ENCODE measurements at places on chromosomes 13 and 19.

- DNase-seq = no peak
These were observed 27.7 kb downstream of the CRTC1 start for GRCh38 chr19:18710996-18711751.

DNA sequence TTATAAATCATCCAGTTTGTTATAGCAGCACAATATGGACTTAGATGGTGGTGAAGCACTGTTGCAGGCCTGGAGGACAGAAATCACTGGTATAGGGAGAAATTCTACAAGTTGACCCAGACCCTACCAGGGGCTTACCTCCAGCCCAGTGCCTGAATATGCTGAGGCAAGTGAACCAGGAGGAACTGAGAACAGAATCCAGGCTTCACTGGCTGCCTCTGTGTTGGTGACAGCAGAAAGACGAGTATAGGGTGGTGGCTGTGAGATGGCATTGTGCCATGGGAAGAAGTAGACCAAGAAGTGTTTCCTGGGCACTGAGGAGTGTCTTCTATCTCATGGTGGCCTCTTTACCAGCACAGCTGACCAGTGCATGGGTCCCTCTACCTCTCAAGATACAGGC is 15.9 kb upstream of the EID2 start:
- DNase-seq = no peak

DNA sequence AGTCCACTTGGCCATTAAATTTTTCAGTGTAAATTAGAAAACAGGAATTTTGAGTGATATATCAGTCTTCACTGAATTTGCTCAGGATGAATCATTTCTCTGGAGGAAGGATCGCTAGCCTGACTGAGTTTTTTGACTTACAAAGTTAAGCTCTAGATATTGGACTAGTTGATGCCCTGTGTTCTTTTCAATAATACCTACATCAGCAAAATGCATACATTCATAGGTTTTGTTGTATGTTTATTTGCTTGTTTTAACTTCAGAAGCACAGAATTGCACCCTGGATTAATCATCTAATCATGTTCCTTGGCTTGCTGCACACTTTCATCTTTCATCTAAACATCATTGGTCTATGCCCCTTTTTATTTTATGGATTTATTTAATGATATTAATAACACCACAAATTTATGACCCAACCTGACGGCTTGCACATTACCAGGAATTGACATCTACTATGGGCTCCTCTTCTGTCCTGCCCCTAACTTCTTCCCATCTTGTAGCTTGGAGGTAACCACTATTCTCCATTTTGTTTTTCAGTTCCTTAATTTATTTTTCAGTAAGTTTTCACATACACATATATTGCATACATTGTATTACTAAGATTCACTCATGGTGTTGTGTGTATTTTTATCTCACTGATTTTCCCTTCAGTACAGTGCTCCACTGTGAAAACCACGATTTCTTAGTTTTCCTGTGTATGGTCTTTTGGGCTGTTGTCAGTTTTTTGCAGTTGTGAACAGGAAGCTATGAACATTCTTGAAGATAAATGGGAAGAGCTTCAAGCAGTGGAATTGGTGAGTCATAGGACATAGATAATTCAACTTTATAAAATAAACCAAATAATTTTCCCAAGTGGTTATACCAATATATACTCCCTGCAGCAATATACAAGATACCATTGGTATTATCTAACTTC is 23.3 kb downstream of the COMMD6 start:
- DNase-seq = no peak

- no peak for DNase-seq
These were observed 42.1 kb downstream of the PTPRS start for GRCh38 chr19:5298471-5298901.

DNA sequence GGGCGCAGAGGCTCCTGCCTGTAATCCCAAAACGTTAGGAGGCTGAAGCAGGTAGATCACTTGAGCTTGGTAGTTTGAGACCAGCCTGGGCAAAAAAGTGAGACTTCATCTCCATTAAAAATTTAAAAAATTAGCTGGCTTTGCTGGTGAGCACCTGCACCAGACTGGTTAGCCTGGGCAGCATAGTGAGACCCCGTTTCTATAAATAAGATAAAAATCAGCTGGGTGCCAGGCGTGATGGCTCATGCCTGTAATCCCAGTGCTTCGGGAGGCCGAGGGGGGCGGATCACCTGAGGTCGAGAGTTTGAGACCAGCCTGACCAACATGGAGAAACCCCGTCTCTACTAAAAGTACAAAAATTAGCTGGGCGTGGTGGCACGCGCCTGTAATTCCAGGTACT is 32.4 kb downstream of the DPRX start:
- DNase-seq = no peak

DNA sequence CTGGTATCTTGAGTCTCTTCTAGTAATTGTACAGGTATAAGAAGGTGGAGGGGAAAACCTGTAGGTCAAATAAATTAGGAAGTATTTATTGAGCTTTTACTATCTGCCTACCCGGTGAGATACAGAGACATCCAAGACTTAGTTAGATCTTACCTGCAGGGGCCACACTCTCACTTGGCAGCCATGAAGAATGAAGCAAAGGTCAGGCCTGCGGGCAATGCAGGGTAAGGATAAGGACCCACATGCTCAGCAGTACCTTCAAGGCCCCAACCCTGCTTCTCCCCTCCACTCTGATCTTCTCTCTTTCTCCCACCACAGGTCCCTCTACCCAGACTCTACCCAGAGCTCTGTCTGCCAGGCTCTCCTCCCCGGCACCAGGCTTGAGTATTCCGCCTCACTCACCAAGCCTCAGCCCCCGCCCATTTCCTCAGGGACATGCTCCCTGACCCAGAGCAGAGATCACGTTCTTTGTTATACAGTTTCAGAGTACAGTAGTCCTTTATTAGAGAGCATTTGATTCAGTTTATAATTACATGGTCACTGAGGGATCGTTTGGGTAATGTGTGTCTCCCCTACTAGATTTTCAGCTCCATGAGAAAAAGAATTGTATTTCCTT is 18.9 kb upstream of the CLDN10 start:
- no peak for DNase-seq

DNA sequence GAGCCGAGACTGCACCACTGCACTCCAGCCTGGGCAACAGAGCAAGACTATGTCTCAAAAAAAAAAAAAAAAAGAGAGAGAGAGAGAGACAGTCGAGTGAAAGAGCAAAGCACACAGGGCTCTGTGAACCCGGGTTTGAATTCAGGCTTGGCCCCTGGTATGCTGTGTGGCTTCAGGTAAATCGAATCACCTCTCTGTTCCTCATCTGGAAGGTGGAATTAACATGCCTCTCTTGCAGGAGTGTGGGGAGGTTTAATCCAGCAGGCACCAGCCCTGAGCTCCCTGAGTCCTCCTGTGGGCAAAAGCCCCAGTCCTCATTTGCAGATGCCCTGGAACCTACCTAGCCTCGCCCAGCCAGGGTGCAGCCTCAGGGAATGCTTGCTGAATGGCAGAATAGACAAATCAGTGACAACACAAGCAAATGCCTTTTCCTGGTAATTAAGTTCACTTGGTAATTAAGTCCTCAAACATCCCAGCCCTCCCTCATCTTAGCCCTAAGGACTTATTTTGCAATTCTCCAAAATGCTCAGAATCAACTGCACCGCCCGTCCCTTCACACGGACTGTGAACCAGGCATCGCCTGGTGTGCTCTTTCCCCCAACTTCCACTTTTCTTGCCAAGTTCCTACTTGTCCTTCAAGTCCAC is 4.6 kb upstream of the ZNRF4 start:
- DNase-seq = no peak

- no peak for DNase-seq
These were observed 91.0 kb downstream of the UFM1 start for GRCh38 chr13:38440666-38441065.

GRCh38 chr13:75968103-75968838 is 332.1 kb downstream of the LMO7 start:
- DNase-seq = no peak

GRCh38 chr13:44393391-44393790 is 19.8 kb downstream of the SERP2 start:
- no peak for DNase-seq

DNA sequence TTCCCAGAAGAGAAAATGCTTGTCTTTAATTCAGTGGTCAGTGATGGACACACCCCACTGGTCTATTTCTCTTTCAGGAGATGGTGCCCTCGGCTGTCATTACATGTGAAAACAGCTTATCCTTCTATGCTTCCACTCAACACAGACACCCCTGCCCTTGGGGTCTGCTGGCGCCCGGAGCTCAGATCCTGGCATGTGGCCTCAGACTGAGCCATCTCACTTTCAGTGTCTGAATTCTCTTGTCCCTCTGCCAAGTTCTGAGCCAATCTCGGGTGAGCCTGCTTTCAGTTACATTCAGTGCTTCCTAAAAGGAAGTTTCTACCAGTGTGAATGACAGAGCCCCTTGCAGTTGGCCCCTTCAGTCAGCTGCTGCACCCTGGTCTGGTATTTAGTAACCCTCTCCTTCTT is 293.6 kb downstream of the DNAJC15 start:
- no peak for DNase-seq

DNA sequence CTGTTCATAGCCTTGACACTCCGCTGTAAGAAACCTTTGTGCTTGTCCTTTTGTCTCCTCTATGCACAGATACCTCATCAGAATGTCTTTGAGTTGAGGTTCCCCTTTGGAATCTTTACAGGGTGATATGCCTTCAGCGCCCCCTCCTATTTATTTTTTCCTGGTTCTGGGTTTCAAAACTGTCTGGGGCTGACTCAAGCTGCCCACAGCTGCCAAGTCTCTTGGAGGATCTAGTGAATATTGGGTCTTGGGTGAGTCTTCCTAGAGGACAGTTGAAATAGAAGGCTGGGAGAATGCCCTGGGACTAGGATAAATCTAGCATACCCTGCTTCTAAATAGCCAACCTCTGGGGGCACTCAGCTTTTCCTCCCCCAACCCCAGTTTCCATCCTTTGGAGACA is 930 bp downstream of the ZNF136 start:
- DNase-seq = no peak

GRCh38 chr13:30147015-30147414 is 160.3 kb downstream of the KATNAL1 start:
- no peak for DNase-seq

GRCh38 chr13:109744512-109745051 is 41.8 kb downstream of the IRS2 start:
- no peak for DNase-seq

DNA sequence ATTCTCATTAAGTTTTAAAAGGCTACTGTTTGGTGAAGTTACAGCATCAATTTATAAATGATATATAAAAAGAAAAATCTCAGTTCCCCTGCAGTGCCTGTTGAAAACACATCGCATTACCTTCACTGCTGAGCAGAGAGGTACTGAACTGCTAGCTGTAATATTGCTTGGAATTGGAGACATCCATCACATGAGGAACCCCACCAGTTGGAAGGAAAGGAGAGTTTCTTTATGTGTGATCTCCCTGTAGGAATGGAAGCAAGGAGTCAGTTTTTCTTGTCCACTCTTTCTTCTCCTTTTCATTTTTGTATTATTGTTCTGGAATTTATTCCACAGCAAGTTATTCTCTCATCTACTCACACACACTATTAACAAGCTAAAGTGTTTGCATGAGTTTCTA is 1586.0 kb upstream of the PRR20A start:
- DNase-seq = no peak

GRCh38 chr13:109778102-109778542 is 8.3 kb downstream of the IRS2 start:
- no peak for DNase-seq

- DNase-seq = no peak
These were observed 10.5 kb downstream of the CYTH2 start for GRCh38 chr19:48479686-48480085.

DNA sequence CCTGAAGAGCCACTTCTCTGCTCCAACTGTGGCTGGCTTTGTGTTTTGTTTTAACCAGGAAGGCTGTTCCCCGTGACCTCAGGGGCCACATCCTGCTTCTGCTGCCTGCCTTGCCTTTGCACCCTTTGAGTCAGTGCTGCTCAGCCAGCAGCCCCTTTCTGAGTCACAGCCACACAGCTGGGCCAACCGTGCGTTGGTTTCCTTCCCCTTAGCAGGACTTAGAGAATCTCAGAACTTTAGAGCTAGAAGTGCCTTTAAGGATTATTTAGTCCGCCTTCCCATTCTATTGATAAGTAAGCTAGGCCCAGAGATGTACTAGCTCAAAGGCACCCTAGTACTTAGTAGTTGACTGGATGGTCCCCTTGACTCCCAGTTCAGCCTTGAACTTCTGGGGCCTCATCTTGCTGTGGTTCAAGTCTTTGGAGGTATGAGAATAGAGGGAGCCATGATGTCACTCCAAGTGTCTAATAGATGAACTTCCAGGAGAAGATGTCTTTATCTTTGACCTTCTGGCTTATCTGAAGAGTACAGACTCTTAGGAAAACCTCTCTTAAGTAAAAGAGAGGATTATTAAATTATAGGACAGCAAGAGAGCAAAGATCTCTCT is 8.0 kb downstream of the RGCC start:
- DNase-seq = peak; percentile 85

DNA sequence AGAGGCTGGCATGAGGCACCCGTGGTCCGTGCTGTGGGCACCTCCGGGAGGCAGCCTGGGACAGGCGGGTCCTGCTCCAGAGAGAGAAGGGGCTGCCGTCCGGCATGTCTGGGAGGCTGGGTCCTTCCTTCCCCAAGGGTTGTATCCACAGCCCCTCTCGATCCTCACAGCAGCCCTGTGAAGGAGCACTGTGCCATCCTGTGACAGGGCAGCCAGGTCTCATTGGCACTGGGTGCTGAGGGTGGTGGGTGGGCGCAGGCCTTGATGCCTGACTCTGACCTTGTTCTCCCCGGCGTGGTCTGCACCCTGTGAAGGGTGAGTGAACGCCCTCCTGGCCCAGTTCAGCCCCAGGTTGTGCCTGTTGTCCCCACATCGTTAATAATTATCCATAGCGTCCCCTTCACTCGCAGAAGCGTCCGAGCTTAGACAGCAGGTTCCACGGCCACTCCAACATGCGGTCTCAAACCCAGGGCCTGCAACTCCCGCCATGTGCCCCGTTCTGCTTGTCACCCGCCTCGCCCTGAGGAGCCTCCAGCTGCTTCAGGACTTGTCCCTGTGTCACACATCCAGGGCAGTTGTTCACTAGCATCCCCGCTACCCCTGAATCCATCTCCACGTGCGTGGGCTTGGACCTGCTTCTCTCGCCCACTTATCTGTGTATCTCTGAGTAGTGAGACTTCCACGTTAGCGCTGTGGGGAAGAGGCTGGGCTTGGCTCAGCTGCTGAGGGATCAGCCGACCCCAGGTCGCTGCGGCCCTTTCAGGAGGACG is 10.6 kb downstream of the ATP11A start:
- no peak for DNase-seq
